CD8-positive, alpha-beta T cell (primary cell): ENCODE measurements at places on chromosomes 3 and 15. TPM values are rescaled to one million over a fixed set of nuclear protein-coding genes. Genes with fewer than 3 reads are reported as not detected.

DNA sequence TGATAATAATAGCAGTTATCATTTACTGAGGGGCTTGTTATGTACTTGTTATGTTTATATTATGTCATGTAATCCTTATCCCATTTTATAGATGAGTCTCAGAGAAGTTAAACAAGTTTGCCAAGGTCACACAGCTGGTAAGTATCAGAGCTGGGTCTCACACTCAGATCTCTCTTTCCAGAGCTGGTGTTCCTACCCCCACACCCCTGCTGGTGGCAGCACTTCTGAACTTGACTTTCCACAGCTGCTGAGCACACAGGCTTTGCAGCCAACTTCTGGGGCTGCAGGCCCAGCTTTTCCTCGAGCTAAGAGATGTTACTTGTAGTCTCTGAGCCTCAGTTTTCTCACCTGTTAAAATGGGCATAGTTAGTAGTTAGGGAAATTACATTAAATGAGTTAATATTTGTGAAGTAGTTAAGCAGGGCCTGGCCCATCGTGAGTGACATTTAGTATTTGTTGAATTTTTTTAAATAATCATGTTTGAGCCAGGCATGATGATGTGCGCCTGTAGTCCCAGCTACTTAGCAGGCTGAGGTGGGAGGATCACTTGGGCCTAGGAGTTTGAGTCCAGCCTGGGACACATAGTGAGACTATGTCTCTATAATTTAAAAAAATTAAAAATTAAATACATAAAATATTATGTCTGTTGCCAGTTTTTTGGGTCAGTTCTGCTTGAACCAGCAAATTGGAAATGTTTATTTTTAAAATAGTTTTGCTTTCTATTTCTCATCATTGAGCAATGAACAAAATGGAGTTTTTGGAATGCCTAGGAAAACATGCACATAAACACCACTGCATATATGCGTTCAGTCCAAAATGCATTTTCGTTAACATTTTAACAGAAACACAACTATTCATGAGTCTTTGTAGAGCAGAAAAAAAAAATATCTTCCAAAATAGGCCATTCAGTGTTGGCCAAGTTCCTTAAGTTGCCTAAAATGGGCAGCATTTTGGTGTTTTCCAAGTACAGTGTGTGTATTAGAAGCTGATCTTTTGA lies 87.3 kb downstream of the SMAD6 start:
- DNase-seq = no peak

GRCh38 chr3:172106989-172107388 lies 67.6 kb downstream of the FNDC3B start:
- peak; percentile 54 for DNase-seq

GRCh38 chr15:71323584-71323983 lies 208.3 kb downstream of the THSD4 start:
- no peak for DNase-seq

DNA sequence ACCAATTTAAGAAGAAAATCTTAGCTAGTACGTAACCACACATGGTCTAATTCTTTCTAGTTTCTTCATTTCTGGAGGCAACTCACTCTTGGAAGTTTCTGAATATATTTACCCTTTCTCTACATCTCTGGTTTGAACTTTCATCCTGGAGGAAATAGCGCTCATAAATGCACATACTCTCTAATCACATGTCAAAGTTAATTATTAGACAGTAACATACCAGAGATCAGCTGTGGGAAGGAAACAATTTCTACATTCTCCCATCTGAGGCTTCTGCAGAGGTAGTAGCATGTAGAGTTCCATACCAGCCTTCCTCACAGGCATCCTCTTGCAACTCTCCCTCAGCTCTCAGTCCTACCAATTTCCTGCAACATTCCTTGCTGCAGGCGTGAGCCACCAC lies 132.5 kb downstream of the RBPMS2 start:
- no peak for DNase-seq

DNA sequence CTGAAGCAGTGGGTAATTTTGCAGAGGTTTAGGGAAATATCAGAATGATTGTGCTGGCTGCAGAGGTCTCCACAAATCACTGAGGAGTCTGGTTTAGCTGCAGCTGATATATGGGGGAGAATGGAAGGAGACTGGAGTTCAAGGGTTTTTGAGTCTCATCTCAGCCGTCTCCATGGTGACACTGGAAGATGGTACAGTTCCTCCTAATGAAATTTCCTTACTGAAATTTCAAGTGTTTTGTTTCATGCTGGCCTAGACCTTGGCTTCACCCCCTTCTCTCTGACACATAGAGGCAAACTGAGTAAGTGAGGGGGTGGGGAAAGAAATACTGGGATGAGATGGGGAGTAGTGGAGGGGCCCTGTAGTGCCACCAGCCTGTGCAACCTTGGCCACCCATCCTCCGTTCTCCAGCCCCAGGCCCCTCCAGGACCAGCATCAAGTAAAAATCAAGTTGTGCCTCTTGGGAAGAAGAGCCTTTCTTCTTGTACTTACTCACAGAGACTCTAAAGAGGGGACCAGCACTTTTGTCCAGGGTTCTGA lies 17.8 kb upstream of the MORF4L1 start:
- DNase-seq = no peak

GRCh38 chr15:79736435-79737000 lies 160.3 kb downstream of the MTHFS start:
- DNase-seq = no peak

- no peak for DNase-seq
Observed at GRCh38 chr3:31981206-31982181, at the start of the genes OSBPL10 and ZNF860. Gene OSBPL10 (minus strand): TSS chr3:31981262. CDS start chr3:31981179, 83 bp downstream. Gene ZNF860 (plus strand): TSS chr3:31981750. CDS start chr3:31989080, 7,330 bp downstream.

- DNase-seq = no peak
Observed at GRCh38 chr3:79810092-79810491, 42.3 kb upstream of the ROBO1 start.

DNA sequence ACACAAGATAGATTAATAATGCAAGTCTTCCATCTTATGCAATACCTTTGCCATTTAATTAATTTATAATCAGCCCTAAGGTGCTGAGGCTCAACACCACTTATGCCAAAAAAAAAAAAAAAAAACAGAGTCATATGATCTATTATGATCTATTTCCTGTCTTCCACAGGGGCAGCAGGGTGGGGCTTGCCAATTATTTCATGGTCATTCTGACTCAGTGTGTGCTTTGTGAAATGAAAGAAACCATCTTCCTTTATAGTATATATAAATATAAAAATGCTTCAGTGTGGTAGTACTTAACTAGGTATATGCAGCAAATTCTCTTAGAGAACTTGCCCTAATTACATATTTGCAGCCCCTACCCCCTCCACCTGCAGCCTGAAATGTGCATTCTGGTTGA lies 7.2 kb upstream of the RARB start:
- DNase-seq = no peak

GRCh38 chr3:66480666-66481065 lies 20.2 kb downstream of the LRIG1 start:
- DNase-seq = no peak

DNA sequence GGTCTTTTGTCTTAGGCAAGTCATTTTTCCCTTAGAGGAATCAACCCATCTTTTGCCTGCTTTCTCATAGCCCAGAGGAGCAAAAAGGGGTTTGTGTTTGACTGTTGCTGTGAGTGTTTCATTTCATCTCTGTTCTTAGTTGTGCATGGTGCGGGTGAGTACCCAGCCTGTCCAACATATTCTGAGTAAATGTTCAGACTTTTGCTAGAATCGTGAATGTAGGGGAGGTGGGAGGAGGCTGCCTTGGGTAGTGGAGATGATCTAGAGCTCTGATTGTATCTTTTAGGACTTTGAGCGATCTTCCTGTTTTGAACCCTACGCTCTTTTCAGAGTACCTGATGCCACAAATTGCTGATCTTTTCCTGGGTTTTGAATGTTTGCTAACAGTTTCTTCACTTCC lies 123.1 kb downstream of the ZNF609 start:
- no peak for DNase-seq

GRCh38 chr3:191066669-191067068 lies 132.4 kb upstream of the OSTN start:
- DNase-seq = no peak

DNA sequence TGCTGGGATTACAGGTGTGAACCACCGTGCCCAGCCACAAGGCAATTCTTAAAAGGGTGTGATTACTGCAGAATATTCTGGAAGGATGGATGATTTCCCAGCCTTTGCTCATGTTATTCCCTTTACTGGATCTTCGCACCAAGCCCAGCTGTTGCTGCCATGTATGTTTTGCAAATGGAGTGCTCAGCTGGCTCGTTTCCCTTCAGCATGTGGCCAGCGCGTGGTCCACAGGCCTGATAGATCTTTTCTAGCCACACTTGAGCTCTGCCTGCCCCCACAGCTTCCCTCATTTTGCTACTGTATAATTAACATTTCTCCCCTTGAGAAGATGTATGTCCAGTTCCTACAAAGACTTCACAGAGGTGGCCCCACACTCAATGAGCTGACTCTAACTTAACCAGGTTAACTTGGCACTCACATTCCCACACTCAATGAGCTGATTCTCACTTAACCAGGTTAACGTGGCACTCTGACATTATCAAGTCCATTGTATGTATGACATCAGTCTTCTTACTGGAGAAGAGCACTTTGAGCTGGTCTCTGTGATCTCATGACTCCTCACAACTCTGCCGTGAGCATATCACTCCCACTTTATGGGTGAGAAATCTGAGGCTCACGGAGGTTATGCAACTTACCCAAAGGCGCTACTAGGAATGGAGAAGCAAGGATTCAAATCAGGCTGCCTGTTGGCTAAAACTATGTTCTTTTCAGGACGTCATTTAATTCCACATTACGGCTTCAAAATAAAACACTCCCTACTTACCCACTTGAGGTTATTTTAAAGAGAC lies 49.2 kb downstream of the TM4SF4 start:
- no peak for DNase-seq

GRCh38 chr15:57216288-57216687 lies 160.0 kb upstream of the CGNL1 start:
- no peak for DNase-seq

DNA sequence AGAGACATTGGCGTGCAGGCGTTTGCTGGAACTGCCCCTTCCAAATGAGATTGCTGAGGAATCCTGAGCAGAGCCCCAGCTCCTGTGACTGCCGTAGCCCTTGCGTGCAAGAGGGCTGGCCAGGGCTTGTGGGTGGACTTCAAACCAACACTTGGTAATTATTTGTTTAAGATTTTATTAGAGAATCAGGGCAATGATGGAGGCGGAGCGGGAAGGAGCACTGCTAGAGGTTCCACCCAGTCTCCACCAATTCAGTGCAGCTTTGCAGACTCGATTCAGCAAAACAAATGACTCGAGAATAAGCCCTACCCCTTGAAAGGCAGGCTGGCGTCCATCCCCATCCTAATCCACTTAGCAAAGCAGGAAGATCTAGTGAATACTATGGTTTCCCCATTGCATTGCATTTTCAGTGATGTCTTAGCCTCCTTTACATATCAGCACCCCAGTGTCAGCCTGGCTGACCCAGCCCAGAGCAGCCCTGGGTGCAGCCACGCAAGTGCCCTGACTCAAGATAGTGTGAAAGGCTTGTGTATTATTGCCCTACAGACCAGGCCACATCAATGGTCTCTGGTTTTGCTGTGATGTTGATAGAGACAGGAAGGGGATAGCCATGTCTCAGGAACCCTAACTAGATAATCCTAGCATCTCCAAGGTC lies 26.0 kb downstream of the GLDN start:
- DNase-seq = no peak

DNA sequence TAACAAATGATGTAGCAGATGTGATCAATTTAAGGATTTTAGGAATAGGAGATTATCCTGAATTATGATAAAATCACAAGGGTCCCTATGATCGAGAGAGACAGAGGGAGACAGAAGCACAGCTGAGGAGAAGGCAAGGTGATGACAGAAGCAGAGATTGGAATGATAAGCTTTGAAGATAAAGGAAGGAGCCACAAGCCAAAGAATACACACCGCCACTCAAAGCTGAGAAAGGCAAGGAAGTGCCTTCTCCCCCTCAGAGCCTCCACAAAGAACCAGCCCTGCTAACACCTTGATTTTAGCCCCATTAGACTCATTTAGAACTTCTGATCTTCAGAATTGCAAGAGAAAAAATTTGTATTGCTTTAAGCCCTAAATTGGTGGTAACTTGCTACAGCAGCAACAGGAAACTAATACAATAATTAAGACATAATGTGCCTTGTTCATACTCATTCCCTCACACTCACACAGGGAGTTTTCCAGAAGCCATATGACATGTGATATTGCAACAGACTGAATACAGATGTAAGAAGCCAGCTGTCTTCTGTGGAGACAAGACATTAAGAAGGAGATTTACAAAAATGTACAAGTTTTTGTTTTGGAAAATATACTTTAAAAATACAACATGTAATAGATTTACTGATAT lies 38.2 kb downstream of the TRANK1 start:
- DNase-seq = peak; percentile 56

- DNase-seq = no peak
Observed at GRCh38 chr3:36751326-36751725, 13.0 kb downstream of the DCLK3 start.

DNA sequence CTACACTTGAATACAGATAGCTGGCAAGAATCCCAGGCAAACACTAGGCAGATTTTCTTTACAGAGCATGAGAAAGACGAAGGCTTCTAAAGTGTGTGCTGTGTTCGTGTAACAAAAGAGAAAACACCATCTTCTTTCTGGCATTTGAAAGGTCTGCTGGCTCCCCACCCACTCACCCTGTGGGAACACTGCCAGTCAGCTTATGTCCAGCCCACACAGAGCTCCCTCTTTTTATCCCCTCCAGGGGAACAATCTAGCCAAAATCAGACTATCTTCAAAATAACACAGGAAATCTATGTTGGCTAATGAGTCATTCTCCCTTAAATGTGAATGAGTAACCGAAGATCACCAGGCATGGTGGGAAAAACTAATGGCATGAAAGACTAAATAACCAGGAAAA lies 45.6 kb upstream of the PAQR5 start:
- no peak for DNase-seq

- DNase-seq = no peak
Observed at GRCh38 chr15:57485869-57486268, 105.8 kb upstream of the MYZAP start.

GRCh38 chr15:72155003-72155621 lies 36.9 kb downstream of the SENP8 start:
- DNase-seq = no peak

Gene ZNF80
- total RNA-seq = 1.6 TPM

Gene ZBBX
- total RNA-seq = not detected

Gene ERICH6
- total RNA-seq = 0.28 TPM

Gene MYO1E
- 1.4 TPM for total RNA-seq

Gene IL5RA
- not detected for total RNA-seq

Gene CSPG5
- total RNA-seq = 0.22 TPM

Gene SYNPR
- total RNA-seq = not detected

Gene HAPLN3
- total RNA-seq = 71.3 TPM

Gene CD80
- total RNA-seq = 0.71 TPM

Gene TRA2B
- total RNA-seq = 472 TPM

Gene SMCO1
- total RNA-seq = not detected

Gene SNTN
- total RNA-seq = not detected

Gene GPR171
- total RNA-seq = 13.4 TPM
